Glutamatergic neuron (in vitro differentiated cells): ENCODE measurements at places on chromosomes 3 and 15.

- DNase-seq = peak; percentile 30
Observed at GRCh38 chr15:76994971-76995945, at the start of gene PSTPIP1. Gene PSTPIP1 (plus strand): TSS chr15:76995126. CDS start chr15:76995574, 448 bp downstream.

DNA sequence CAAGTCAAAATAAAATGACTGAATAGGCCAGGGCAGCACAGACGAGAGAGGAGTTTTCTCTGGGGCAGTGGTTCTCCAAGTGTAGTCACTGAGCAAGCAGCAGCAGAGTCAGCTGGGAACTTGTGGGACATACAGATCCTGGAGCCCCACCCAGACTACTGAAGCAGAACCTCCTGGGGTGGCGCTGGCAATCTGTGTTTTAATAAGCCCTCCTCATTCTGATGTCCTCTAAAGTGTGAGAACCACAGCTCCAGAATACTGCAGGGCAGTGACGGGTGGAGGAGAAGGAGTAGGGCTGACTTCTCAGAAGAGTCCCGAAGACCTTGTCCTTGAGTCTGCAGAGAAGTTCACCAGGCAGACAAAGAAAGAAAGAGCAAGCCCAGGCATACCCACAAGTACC lies 251.3 kb upstream of the HES1 start:
- no peak for DNase-seq

DNA sequence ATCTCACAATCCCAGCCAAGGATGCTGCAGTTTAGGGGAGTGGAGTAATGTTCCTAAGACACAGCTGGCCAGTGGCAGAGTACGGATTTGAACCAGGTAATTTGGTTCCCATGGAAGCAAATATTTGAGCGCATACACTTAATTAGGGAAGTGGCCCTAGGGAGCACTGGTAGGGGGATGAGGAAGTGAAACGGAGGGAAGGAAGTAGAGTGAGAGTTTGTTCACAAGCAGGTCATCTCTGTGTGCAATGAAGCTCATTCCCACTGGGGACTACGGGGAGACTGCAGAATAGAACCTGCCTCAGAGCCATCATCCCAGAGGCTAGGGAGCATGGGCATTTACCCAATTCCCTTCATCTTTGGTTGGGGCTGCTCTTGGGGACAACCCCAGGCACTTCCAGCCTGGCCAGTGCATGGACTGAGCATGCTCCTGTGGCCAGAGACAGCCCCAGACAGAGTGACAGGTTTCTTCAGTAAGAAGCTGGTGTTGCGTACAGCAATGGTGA lies 317.2 kb upstream of the PROK2 start:
- no peak for DNase-seq

DNA sequence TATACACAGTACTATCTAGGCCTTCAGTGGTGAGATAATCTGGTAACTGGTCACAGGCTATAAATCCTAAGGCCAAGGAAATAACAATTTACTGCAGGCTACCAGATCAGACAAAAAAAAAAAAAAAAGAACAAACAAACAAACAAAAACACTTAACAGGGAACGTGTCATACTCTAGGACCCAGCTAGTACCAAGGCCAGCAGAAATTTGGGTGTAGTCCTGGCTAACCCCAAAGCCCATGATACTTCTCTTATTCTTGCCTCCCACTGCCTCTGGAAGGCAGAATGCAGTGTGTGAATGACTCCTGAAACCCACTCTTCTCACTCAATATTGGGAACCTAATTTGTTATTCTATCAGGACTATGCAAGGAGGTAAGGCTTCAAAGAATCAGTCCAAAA lies 53.7 kb upstream of the ST3GAL6 start:
- no peak for DNase-seq

DNA sequence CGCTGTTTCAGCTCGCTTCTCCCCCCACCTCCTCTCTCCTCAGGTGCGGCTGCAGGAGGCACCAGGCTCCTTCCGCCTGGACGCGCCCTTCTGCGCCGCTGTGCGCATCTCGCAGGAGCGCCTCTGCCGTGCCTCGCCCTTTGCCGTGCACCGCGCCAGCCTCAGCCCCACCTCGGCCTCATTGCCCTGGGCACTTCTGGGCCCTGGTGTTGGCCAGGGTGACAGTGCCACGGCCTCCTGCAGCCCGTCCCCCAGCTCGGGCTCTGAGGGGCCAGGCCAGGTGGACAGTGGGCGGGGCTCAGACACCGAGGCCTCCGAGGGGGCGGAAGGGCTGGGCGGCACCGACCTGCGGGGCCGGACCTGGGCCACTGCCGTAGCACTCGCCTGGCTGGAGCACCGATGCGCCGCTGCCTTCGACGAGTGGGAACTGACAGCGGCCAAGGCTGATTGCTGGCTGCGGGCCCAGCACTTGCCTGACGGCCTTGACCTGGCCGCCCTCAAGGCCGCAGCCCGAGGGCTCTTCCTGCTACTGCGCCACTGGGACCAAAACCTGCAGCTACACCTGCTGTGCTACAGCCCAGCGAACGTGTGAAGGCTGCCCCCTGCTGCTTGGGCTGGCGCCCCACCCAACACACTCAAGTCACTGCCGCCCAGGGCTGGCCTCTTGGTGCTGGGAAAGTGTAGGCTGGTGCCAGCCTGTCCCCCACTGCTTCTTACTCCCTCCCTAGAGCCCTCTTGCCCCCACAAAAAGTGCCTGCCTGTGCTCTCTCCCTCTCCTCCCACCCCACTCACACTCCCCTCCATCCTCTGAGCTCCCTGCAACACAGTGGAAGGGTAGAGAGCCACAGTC lies 7.1 kb downstream of the ALG3 start:
- DNase-seq = peak; percentile 80

GRCh38 chr3:176992565-176992964 lies 204.7 kb downstream of the TBL1XR1 start:
- DNase-seq = peak; percentile 59

- no peak for DNase-seq
Observed at GRCh38 chr3:20646425-20646824, 460.4 kb upstream of the SGO1 start.

GRCh38 chr3:12430086-12430485 lies 54.2 kb upstream of the TSEN2 start:
- DNase-seq = no peak

DNA sequence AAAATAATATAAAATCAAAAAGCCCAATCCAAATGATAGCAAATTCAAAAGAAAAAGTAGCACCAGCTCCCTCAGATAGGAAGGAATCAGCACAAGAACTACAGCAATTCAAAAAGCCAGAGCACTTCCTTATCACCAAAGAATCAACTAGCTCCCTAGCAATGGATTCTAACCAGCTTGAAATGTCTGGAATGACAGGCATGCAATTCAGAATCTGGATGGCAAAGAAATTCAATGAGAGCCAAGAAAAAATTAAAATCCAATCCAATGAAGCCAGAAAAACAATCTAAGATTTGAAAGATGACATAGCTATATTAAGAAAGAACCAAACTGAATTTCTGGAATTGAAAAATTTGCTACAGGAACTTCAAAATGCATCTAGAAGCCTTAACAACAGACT lies 1334.4 kb upstream of the ALCAM start:
- DNase-seq = no peak

- no peak for DNase-seq
Observed at GRCh38 chr3:122589297-122589696, 11.8 kb downstream of the PARP15 start.

DNA sequence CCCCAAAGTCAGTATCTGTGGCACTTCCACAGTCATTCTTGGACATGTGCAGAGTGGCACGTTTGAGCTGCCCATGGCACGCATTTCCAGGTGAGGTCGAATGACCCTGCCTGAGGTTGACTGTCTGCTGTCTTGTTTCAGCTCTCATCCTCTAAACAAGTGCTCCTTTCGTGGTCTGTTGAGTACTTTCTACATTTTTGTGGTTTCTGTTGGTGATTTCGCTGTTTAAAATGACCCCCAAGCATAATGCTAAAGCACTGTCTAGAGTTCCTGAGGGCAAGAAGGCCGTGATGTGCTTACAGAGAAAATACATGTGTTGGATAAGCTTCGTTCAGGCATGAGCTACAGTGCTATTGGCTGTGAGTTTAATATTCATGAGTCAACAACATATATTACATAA lies 40.0 kb upstream of the SAMMSON start:
- DNase-seq = no peak
